ENCODE measurements at places on chromosomes 2 and 18.

DNA sequence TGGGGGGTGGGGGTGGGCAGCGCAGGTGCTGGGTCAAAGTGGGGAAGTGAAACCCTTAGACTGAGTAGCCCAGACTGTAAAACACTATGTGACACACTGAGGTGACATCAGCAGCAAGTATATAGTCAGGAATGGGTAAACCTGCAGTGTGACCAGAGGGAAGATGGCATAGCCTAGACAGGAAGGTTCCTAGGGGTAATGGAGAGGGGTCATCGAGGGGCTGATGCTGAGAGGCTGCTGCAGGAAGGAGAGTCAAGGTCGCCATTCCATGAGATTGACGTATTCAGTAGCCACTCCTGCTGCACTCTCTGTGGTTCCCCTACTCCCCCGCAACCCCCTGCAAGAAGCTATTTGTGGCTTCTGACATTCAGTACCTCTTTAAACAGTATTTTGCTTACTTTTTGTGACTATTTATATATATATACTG, 111.7 kb downstream of the CHST9 start:
- DNase-seq, result no peak

DNA sequence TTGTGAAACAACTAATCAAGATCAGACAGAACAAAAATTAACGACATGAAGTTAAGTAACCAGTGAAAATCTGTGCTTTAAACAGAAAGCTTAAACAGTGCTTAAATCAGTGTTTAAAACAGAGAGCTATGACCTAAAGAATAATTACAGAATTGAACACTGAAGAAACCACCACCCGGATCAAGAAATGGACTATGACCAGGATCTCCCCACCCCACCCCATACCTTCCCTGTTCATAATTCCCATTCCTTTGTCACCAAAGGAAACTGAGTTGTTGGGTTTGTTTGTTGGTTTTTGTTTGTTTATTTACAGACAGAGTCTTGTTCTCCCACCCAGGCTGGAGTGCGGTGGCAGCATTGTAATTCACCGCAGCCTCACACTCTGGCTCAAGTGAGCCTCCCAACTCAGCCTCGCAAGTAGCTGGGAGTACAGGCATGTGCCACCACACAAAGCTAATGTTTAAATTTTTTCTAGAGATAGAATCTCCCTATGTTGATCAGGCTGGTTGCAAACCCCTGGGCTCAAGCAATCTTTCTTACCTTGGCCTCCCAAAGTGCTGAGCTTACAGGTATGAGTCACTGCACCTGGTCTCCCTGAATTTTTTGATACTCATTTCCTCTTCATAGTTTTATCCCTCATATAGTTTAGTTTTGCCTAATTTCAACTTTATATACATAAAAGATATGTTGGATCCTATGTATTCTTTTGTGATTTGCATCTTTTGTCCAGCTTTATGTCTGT, 8.2 kb upstream of the ALPG start:
- DNase-seq, result no peak

- DNase-seq, result no peak
Observed at GRCh38 chr2:170455617-170456426, 259.3 kb upstream of the SP5 start.

DNA sequence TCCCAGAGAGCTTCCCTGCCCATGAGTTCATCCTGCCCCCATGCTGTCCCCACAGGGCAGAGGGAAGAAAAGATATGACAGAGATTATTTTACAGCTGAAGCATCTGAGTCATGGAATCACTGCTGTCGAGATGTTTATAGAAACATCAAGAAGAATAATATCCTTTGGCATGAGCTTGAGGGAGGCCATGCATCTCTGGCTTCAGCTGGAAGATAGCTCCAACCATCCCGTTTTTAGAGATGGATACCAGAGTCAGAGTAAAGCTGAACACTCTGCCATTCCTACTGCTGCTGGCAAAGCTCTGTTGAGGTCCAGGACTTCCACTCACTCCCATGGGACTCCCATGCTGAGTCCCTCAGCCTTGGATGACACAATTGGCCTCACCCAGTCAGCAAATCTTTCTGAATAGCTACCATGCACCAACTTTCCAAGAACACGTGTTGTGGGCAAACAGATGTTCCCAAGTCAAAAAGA, 167.8 kb downstream of the TTC32 start:
- DNase-seq, result no peak

- DNase-seq, result no peak
Observed at GRCh38 chr18:36298126-36298741, 721 bp downstream of the FHOD3 start.

DNA sequence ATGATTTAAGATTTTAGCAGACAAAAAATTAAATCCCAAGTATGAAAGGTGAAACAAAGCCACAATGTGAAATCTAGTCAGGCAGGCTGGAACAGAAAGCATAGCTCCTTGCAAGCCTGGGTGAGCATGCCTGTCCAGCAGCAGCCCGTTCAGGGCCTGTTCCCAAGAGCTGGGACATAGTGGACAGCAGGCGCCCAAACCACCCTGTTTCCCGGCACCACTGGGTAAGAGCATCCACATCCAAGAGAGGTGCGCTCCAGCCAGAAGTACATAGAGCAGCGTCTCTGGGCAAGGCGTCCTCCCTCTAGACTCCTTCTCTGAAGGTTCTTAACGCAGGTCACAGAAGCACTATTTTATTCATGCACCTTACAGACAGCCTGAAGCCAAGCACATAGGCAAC, 80.8 kb downstream of the DNER start:
- DNase-seq, result no peak

GRCh38 chr2:100660851-100661584, 98.2 kb downstream of the PDCL3 start:
- no peak for DNase-seq

GRCh38 chr2:143505542-143505941, 376.3 kb downstream of the ARHGAP15 start:
- DNase-seq, result no peak

- DNase-seq, result no peak
Observed at GRCh38 chr2:48080534-48081316, 174.4 kb upstream of the FBXO11 start.

- no peak for DNase-seq
Observed at GRCh38 chr2:41414486-41415230, 633.2 kb upstream of the PKDCC start.

- DNase-seq, result no peak
Observed at GRCh38 chr18:37246779-37247340, 318.7 kb downstream of the CELF4 start.

- DNase-seq, result no peak
Observed at GRCh38 chr2:149070681-149071320, 32.3 kb downstream of the LYPD6B start.

DNA sequence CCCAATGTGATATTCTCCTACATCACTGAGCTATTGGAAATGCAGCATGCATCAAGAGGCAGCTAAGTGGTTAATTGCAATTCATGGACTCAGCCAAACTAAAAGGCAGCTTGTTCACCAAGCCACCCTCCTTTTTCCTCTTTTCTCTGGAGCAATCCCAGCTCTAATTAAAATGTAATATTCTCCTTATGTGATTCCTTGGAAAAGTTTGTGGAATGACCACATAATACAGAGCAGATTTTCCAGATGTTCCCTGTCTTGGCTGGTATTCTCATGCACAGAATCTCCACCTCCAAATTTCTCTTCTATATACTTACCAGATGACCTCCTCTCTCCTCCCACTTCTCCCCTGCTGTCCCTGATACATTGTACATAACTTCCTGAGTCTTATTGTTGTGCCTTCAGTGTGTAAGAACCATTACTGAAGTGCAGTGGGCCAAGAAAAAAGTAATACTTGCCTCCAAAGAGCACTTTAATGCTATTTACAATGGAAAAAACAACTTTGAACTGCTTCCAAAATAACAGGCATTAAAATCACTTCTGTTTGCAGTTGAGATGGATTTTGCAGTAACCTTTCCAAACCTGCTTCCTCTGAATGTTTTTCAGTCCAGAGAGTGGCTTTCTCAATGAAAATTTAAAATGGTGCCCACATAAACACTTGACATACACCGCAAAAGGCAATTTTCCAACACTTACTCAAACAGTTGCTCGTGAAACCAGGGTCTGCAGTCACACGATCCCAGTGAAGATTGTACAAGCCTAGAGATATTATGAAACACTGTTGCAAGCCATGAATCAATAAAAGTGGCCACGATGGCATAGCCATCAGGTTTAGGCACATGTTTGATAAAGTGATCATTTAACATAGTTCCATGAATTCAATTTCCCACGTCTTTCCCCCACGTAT, 258.0 kb downstream of the MTX2 start:
- no peak for DNase-seq

GRCh38 chr2:160334028-160334741, 134.1 kb upstream of the ITGB6 start:
- DNase-seq, result no peak

GRCh38 chr2:226483745-226484619, 315.6 kb downstream of the IRS1 start:
- DNase-seq, result no peak

GRCh38 chr2:20641123-20641985, 9.5 kb downstream of the HS1BP3 start:
- DNase-seq, result no peak

- DNase-seq, result no peak
Observed at GRCh38 chr18:66438711-66439536, 165.0 kb downstream of the CDH19 start.

- no peak for DNase-seq
Observed at GRCh38 chr2:46716927-46717326, 198.7 kb downstream of the MCFD2 start.

GRCh38 chr2:131016826-131017741, 76.2 kb downstream of the FAM168B start:
- DNase-seq, result no peak

DNA sequence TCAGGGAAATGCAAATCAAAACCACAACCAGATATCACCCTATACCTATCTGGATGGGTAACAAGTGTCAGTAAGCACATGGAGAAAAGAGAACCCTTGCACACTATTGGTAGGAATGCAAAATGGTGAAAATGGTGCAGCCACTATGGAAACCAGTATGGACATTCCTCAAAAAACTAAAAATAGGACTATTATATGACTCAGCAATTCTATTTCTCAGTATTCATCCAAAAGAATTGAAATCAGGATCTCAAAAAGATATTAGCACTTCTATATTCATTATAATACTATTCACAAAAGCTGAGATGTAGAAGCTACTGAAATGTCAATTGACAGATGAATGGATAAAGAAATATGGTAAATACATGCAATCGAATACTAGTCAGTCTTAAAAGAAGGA, 491.1 kb upstream of the MYT1L start:
- DNase-seq, result no peak

DNA sequence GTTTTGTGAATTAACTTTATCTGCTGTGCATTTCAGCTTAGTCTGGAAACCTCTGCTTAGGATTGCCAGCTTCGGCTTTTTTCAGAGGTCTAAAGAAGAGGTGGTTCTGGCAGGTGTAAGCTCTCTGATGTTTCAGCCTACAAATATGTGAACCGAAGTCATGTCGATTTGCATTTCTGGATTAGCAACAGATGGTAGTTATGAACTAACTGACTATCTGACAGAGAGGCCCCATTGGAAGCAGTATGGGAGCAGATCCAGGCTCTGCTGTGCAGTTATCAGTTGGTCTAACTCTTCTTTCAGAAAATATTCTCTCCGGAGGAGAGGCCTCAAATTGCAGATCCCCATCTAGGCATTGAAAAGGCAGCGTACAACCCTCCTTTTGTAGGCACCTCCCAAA, 32.7 kb upstream of the SPRED2 start:
- no peak for DNase-seq

- no peak for DNase-seq
Observed at GRCh38 chr2:40123326-40123725, 328.6 kb downstream of the SLC8A1 start.

DNA sequence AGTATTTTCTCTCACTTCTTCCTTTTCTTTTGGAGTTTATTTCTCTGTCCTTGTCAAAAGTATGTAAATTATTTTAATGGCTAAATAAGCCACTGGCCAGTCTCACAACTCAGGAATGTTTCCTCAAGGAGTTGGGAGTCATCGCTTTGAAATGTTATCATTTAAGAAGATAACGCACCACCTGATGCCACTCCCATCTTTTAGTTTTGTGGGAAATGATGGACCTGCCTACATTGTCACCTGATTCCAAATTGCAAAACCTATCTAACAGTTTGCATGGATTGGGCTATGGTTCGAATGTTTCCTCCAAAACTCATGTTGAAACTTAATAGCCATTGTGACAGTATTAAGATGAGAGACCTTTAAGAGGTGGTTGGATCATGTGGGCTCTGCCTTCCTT, 32.4 kb upstream of the PPM1B start:
- no peak for DNase-seq

DNA sequence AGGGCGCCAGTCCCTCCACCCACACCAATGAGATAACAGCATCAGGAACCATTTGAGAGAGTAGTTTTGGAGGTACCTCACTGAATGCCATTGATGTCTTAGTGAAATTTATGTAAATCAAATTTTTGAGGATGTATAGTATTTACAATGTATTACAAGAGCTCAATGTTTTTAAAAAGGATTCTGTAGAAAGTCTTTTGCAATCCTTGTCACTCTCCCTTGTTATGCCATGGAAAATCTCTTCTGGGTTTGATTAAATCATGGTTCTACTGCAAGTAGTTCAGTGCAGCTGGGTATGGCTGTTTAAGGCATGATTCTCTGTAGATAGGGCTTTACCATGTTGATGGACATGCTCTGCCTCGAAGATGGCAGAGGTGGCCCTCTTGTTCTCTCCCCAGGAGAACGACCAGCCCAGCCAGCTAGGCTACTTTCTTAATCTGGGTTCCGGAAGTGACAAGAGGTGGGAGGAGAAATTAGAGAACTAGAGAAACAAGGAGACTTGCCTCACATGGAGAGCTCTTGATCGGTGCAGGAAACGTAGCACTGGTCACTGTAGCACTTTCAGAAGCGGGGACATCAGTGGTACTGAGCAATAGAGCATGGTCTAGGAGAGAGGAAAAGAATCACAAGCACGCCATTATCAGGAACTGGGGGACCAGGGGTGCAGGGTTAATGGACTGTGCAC, 202.7 kb downstream of the CLIP4 start:
- no peak for DNase-seq

GRCh38 chr2:10359246-10359645, 56.5 kb downstream of the HPCAL1 start:
- no peak for DNase-seq

- no peak for DNase-seq
Observed at GRCh38 chr18:49639643-49640391, 78.0 kb downstream of the LIPG start.

GRCh38 chr18:3046216-3046808, 33.4 kb upstream of the LPIN2 start:
- DNase-seq, result peak; percentile 48

DNA sequence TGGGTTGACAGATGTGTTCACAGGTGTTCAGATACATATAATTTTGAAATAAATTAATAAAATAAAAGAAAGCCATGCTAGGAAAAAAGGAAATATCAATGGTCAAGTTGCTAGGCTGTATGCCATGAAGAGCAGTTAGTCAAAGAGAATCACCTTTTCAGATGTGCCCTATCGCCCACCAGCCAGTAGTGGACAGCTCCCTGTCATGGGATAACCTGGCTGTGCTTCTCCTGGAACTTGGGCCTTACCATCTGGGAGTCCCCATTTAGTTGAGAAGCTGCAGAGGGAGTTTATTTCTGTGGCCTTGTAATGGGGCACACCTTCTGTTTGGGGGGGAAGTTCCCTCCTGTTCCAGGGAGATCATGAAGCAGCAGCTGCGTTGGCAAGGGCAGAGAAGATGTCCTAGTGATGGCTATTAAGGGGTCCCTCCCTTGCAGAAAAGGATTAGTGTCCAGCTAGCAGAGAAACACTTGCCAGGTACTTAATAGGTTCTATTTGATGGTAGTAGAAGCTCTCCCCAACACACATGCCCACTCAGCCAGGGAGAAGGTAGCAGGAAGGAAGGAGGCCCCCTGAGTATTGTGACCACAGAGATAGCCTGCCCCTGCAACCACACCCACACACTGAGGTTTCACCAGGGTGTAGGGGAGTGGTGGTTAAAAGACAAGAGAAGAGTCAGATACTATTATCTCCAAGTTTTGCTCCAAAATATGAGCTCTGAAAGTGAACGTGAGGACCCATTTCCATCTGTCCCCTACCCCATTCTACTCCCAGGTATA, 117.7 kb downstream of the B3GNT2 start:
- DNase-seq, result peak; percentile 92

All from activated CD8-positive, alpha-beta memory T cell treated with anti-CD3 and anti-CD28 coated beads, Interleukin-2, amount 10 ng/mL, durations not matched to agents 7 days and 5 days (primary cell).